ENCODE measurements at places on chromosomes 6 and 20. TPM values are rescaled to one million over a fixed set of nuclear protein-coding genes. Genes with fewer than 3 reads are reported as not detected.

GRCh38 chr6:143023695-143024094, 37.0 kb upstream of the AIG1 start:
- H3K27ac ChIP-seq = no peak overlapping the region
- H3K36me3 ChIP-seq = peaks cover 2% of the 10 kb centered on the region
- no peak overlapping the region for H3K4me3 ChIP-seq
- peaks cover 5% of the 10 kb centered on the region for H3K4me1 ChIP-seq

Gene ZKSCAN3
- 2.2 TPM for total RNA-seq

GRCh38 chr6:132220800-132221199, 180.5 kb downstream of the MOXD1 start:
- no peak for DNase-seq
- H3K36me3 ChIP-seq = no peaks in the 10 kb centered on the region
- peaks cover 3% of the 10 kb centered on the region for H3K27me3 ChIP-seq
- H3K27ac ChIP-seq = no peak overlapping the region
- no peaks in the 10 kb centered on the region for H3K4me1 ChIP-seq

- peaks cover 14% of the 10 kb centered on the region for H3K36me3 ChIP-seq
- H3K4me1 ChIP-seq = peaks cover 2% of the 10 kb centered on the region
- no peak for DNase-seq
- H3K4me3 ChIP-seq = no peak overlapping the region
These were observed 14.5 kb downstream of the TMX4 start for GRCh38 chr20:8005033-8005432.

DNA sequence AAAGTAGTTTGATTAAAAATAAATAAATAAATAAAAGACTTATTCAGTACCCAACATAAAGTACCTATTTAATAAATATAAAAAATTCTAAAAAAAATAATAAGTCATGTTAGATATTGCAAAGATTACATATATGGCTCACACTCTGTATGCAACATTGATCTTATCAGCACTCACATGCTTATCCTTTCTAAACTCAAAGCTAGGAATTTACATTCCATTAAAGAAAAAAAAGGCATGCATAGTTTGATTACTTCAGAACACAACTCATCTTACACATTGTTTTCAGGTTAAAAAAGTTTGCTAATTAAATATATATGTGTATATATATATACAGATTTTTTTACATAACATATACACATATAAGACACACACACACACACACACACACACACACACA, 96.4 kb downstream of the FILIP1 start:
- DNase-seq = no peak
- H3K4me3 ChIP-seq = no peak overlapping the region
- peaks cover 16% of the 10 kb centered on the region for H3K27me3 ChIP-seq
- no peaks in the 10 kb centered on the region for H3K36me3 ChIP-seq

Gene OPRL1
- total RNA-seq = 0.42 TPM

GRCh38 chr6:14475306-14475705, 357.7 kb downstream of the CD83 start:
- no peaks in the 10 kb centered on the region for H3K36me3 ChIP-seq
- H3K27me3 ChIP-seq = no peaks in the 10 kb centered on the region
- no peak overlapping the region for H3K4me3 ChIP-seq

DNA sequence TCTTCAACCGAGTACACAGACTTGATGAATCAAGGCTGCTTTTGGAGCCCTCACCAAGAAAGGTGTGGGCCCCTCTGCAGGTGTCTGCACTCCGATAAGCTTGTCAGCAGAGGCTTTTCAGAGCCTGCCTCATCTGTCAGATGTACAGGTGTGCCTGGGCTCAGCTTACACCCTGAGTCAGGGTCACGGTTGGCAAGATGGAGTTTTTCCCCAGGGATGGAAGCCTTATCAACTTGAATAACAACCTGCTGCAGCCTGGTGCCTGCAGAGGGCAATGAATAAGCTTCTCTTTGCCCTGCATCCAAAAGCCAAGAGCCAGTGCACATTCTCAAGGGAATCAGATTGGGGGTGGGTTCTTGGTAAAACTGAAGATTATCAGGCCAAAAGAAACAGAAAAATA, 427.1 kb downstream of the CD83 start:
- no peak overlapping the region for H3K4me3 ChIP-seq
- no peak for DNase-seq
- H3K36me3 ChIP-seq = no peaks in the 10 kb centered on the region
- H3K27ac ChIP-seq = no peak overlapping the region
- H3K27me3 ChIP-seq = peaks cover 2% of the 10 kb centered on the region

DNA sequence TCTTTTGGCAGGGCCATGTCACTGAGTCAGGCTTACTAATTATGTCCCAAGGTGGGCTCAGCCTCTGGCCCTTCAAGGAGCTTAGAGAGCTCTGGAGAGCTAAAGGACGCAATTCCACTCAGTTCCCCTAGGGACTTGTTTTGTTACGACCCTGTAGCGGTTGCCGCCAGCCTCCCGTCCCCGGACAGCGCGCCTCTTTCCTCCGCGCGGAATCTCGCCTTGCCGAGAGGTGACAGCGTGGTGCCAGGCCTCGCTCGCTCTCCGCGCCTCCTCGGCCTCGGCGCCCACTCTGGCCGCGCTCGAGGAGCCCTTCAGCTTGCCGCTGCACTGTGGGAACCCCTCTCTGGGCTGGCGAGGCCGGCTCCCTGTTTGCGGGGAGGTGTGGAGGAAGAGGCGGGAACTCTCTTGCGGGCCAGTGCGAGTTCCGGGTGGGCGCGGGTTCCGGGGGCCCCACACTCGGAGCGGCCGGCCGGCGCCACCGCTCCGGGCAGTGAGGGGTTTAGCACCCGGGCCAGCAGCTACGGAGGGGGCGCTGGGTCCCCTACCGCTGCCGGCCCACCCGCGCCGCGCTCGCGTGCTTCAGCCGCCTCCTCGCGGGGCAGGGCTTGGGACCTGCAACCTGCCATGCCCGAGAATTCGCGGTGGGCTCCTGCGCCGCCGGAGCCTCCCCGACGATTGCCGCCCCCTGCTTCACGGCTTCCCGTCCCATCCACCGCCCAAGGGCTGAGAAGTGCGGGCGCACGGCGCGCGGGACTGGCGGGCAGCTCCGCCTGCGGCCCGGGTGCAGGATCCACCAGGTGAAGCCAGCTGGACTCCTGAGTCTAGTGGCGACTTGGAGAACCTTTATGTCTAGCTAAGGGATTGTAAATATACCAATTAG, 9.9 kb upstream of the ZNF311 start:
- DNase-seq = peak; percentile 27
- H3K4me1 ChIP-seq = peaks cover 16% of the 10 kb centered on the region
- H3K36me3 ChIP-seq = peaks cover 3% of the 10 kb centered on the region
- peaks cover 20% of the 10 kb centered on the region for H3K27me3 ChIP-seq
- no peak overlapping the region for H3K4me3 ChIP-seq
- no peak overlapping the region for H3K27ac ChIP-seq

GRCh38 chr20:36447101-36447500, 94.2 kb upstream of the MYL9 start:
- H3K4me3 ChIP-seq = no peak overlapping the region
- H3K27me3 ChIP-seq = no peaks in the 10 kb centered on the region
- no peaks in the 10 kb centered on the region for H3K36me3 ChIP-seq
- H3K4me1 ChIP-seq = no peaks in the 10 kb centered on the region
- H3K27ac ChIP-seq = no peak overlapping the region

DNA sequence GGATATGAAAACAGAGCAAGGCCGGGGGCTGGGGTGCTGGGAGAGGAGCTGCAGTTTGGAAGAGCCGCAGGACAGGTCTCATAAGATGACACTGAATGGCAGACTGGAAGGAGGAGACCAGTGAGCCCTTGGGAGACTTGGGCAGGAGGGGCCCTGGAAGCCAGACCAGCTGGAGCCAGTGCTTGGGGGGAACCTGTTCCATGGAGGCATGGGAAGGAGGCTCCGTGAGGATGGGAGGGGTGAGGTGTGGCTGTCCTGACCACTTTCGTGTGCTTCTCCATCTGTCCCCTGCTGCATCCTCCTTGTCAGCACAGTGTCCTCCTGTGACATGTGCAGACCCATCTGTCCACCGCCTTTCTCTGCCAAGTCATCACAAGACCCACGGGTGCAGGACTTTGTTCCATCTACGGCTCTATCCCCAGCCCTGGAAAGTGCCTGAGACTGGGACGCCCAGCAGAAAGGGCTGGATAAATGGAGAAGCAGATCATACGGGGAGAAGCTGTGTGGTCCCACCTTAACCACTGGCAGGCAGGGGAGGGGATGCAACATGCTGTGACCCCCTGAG, 84.8 kb upstream of the MPC1 start:
- H3K4me3 ChIP-seq = no peak overlapping the region
- H3K27ac ChIP-seq = no peak overlapping the region
- no peaks in the 10 kb centered on the region for H3K36me3 ChIP-seq
- H3K27me3 ChIP-seq = no peaks in the 10 kb centered on the region

DNA sequence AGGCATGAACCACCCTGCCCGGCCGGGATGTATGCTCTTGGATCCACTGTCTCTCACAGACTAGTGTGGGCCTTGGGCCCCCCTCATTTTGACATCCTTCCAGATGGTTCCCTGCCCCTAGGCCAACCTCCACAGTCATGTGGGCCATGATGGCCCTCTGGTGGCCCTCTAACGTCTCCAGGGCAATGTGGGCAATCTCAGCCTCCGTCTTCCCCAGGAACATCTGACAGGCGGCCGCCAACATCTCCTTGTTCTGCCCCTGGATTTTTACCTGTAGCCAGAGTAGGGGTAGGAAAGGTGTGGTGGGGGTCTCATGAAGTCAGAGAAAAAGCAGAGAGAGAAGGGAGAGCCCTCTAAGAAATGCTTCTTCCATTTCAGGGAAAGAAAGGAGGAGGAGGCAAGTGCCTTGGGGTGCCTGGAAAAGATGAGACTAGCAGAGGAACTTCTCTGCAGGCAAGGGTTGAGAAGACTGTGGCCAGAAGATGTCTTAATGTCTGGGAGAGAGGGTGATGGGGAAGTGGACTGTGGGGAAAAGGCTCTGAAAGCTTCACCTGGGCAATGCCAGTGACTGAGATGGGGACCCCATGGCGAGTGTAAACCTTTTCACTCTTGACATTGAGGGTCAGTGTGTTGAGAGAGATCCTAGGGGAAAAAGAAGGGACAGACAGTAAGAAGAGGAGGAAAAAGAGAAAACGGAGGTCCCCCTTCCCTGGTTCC, 1.3 kb downstream of the FLOT1 start:
- peaks cover 77% of the 10 kb centered on the region for H3K36me3 ChIP-seq
- no peaks in the 10 kb centered on the region for H3K27me3 ChIP-seq
- H3K4me3 ChIP-seq = peak overlapping the region; percentile 96
- DNase-seq = peak; percentile 37
- H3K4me1 ChIP-seq = peaks cover 71% of the 10 kb centered on the region

- peaks cover 5% of the 10 kb centered on the region for H3K36me3 ChIP-seq
- peaks cover 23% of the 10 kb centered on the region for H3K4me1 ChIP-seq
- H3K27me3 ChIP-seq = no peaks in the 10 kb centered on the region
- no peak overlapping the region for H3K4me3 ChIP-seq
- no peak for DNase-seq
These were observed 91.3 kb downstream of the AKAP7 start for GRCh38 chr6:131226459-131227157.

Gene CALHM5
- not detected for total RNA-seq

Gene EPB41L1
- total RNA-seq = 0.67 TPM

DNA sequence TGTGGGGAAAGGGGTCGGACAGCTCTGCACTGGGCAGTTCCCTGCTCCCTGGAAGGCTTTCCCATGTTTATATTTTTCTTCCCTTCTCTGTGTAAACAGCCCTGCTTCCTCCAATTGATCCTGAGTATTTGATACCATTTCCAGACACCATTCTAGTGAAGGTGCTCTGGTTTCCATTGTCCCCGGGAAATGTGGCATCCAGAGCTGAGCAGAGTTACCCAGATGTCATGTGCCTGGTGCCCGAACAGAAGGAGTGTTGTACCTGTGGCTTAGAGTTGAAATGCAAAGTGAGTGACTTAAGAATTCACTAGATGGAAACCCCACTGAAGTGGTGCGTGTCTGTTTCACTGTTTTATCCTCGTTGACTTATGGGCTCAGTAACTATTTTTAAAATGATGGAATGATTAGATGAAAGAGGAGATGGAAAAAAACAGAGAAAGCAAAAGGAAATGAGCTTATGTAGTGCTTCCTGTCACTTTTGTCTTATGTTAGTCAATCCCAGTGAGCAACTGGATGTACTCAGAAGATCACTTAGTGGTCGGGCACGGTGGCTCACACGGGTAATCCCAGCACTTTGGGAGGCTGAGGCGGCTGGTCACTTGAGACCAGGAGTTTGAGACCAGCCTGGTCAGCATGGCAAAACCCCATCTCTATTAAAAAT, 83.8 kb downstream of the SASH1 start:
- peak; percentile 18 for DNase-seq
- no peak overlapping the region for H3K27ac ChIP-seq
- H3K4me1 ChIP-seq = peaks cover 3% of the 10 kb centered on the region
- H3K27me3 ChIP-seq = peaks cover 4% of the 10 kb centered on the region
- no peaks in the 10 kb centered on the region for H3K36me3 ChIP-seq

Gene EYA4
- total RNA-seq = not detected

GRCh38 chr20:51481341-51481914, 61.1 kb downstream of the NFATC2 start:
- H3K27ac ChIP-seq = peak overlapping the region; percentile 95
- peaks cover 69% of the 10 kb centered on the region for H3K36me3 ChIP-seq
- H3K4me1 ChIP-seq = peaks cover 91% of the 10 kb centered on the region
- H3K4me3 ChIP-seq = peak overlapping the region; percentile 59

Gene TNFAIP3
- 284 TPM for total RNA-seq

- H3K27ac ChIP-seq = no peak overlapping the region
- H3K27me3 ChIP-seq = peaks cover 18% of the 10 kb centered on the region
- no peak for DNase-seq
- no peaks in the 10 kb centered on the region for H3K4me1 ChIP-seq
These were observed 121.6 kb upstream of the BEND6 start for GRCh38 chr6:56833127-56833791.

- H3K4me3 ChIP-seq = no peak overlapping the region
- H3K27ac ChIP-seq = no peak overlapping the region
- no peaks in the 10 kb centered on the region for H3K36me3 ChIP-seq
- no peaks in the 10 kb centered on the region for H3K27me3 ChIP-seq
These were observed 22.1 kb upstream of the SNTA1 start for GRCh38 chr20:33465481-33466302.

- no peaks in the 10 kb centered on the region for H3K36me3 ChIP-seq
- DNase-seq = no peak
- H3K4me3 ChIP-seq = no peak overlapping the region
- H3K27me3 ChIP-seq = no peaks in the 10 kb centered on the region
- no peaks in the 10 kb centered on the region for H3K4me1 ChIP-seq
These were observed 102.9 kb upstream of the BMP2 start for GRCh38 chr20:6664574-6664973.

DNA sequence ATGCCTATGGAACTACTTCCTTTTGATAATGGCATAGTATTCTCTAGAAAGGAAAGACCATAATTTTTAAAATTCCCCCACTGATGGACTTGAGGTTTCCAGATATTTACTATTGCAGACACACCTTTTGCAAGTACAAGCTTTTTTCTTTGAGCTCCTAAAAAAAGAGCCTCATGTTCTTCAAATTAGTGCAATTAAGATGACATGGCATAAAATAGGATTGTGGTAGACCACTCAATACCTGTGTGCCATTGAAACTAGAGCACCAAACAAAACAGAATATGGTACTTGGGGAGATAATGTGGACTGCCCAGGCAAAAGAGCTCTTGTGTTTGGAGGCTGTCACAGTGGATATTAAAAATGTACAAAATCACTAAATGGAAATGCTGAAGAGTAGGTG, 19.0 kb upstream of the LAMA2 start:
- H3K27ac ChIP-seq = no peak overlapping the region
- peaks cover 2% of the 10 kb centered on the region for H3K27me3 ChIP-seq
- H3K4me1 ChIP-seq = no peaks in the 10 kb centered on the region
- H3K4me3 ChIP-seq = no peak overlapping the region
- no peaks in the 10 kb centered on the region for H3K36me3 ChIP-seq

Gene CLPSL1
- not detected for total RNA-seq

GRCh38 chr6:112980676-112981075, 633.5 kb downstream of the RFPL4B start:
- no peak for DNase-seq
- H3K27me3 ChIP-seq = no peaks in the 10 kb centered on the region
- H3K4me1 ChIP-seq = no peaks in the 10 kb centered on the region
- H3K4me3 ChIP-seq = no peak overlapping the region

- H3K27ac ChIP-seq = no peak overlapping the region
- H3K27me3 ChIP-seq = no peaks in the 10 kb centered on the region
- no peak overlapping the region for H3K4me3 ChIP-seq
- H3K4me1 ChIP-seq = peaks cover 3% of the 10 kb centered on the region
- H3K36me3 ChIP-seq = peaks cover under 1% of the 10 kb centered on the region
These were observed 136.9 kb upstream of the SLC22A16 start for GRCh38 chr6:110613356-110613755.

Measured in activated CD4-positive, alpha-beta T cell treated with anti-CD3 and anti-CD28 coated beads for 36 hours (primary cell).